ENCODE measurements at places on chromosomes 11 and 22. TPM values are rescaled to one million over a fixed set of nuclear protein-coding genes. Genes with fewer than 3 reads are reported as not detected.

GRCh38 chr11:1988667-1989317, 8.8 kb downstream of the H19 start:
- no peak for DNase-seq

DNA sequence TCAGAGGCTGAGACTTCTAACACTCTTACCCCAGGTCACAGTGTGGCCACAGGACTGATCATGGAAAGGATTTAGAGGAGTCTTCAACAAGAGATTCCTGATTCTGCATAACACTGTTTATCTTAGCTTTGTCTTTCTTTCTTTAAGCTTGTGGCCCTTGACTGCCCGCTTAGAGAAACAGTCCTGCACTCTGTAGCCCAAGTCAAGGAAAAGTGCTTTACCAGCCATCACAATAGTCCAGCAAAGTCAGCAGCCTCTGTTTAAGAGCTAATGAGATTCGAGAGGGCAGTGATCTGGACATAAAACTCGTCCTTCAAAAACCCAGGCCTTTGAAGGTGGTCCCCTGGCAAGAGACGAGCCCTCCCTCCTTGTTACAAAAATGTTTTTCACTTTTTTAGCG, 30.0 kb downstream of the PRDM10 start:
- DNase-seq: peak; percentile 43

- no peak for DNase-seq
These were observed 26.0 kb downstream of the PKNOX2 start for GRCh38 chr11:125190566-125190965.

TP53I11 gene
- 0.51 TPM for total RNA-seq

OOSP3 gene
- total RNA-seq: not detected

- DNase-seq: no peak
These were observed 42.6 kb downstream of the ZNF215 start for GRCh38 chr11:6968816-6969215.

GRCh38 chr22:43164636-43165035, 13.3 kb downstream of the TSPO start:
- DNase-seq: no peak

CRYAB gene
- total RNA-seq: not detected

- no peak for DNase-seq
These were observed 39.8 kb upstream of the ATXN10 start for GRCh38 chr22:45631841-45632238.

GRCh38 chr11:61602775-61603569, 22.1 kb upstream of the SYT7 start:
- no peak for DNase-seq

OR52H1 gene
- total RNA-seq: not detected

WBP2NL gene
- total RNA-seq: 0.94 TPM

Measured in OCI-LY7 (cell line).